ENCODE measurements at places on chromosomes 3 and 15.

DNA sequence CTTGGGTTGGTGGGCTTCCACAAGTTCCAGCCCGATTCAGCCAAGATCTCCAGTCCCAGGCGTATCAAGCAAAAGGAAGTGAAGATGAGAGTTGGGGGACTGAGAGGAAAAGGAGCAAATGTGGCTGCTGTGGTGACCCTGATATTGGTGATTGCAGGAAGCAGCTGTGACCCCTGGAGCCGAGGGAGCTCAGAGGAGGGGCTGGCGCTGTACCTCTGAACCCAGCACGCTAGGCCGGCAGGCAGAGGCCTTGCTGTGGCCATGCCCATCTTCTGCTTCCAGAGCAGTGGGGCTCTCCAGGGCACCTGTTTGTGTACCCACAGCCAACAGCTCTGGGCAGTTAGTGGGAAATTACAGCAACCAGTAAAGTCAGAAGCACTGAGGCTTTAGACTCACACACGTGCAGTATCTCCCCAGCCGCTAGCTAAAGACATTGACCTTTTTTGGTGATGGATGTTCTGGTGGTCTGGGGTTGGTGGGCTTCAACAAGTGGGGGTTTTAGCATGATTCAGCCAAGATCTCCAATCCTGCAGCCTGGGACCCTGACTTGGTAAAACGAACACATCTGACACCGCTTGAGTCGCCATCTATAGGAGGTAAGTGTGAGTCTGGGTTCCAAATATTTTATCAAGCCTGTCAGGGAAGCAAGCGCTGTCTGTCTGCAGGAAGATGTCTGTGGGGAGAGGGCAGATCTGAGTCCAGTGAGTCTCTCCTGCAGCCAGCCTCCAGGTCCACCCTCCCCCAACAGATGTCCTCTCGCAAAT lies 33.1 kb downstream of the TM2D3 start:
- DNase-seq, result no peak

- DNase-seq, result no peak
Observed at GRCh38 chr3:42394579-42395288, 15.7 kb downstream of the LYZL4 start.

GRCh38 chr3:132786890-132787289 lies 64.7 kb upstream of the NPHP3 start:
- DNase-seq, result no peak

DNA sequence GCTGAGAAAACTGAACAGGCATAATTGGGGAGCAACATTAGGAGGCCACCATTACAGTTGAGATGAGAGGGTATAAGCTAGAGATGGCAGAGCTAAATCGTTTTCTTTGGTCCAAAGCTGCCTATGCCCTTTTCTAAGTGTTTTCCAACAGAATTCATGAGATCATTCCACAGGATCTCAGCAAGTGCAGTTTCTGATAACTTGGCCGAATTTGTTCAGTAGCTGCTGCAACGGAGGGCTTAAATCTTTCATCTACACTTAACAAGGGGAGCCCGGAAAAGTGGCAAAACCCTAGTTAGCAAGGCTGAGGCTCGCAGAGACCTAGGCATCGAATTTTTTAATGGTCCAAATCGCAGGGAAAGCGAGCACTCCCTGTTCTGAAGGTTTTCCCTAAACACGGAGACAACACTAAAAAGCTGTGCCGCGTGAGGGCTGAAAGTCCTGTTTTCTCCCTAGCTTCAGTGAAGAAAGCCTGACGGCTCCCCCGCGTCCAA lies 531 bp upstream of the BLOC1S6 start:
- DNase-seq, result no peak

- no peak for DNase-seq
Observed at GRCh38 chr3:135622656-135623055, 342.9 kb upstream of the PPP2R3A start.

DNA sequence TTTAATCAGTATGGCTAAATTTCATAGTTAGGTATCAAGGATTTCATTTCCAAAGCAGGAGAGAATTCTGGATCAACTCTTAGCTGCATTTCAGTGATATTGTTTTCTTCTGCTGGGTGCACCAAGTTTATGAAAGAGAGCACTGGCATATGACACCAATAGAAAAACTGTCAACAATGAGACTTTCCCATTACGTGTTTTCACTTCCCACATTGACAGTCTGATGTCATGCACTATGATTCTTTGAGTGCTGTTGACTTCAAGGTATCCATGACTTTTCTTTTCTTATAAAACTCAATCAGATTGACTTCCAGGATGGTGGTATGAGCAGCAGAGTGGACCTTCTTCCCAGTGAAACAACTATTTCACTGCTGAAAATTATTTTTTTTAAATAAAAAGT lies 476.1 kb downstream of the EDEM1 start:
- DNase-seq, result no peak

- DNase-seq, result no peak
Observed at GRCh38 chr15:74398183-74398582, 30.7 kb upstream of the CYP11A1 start.

DNA sequence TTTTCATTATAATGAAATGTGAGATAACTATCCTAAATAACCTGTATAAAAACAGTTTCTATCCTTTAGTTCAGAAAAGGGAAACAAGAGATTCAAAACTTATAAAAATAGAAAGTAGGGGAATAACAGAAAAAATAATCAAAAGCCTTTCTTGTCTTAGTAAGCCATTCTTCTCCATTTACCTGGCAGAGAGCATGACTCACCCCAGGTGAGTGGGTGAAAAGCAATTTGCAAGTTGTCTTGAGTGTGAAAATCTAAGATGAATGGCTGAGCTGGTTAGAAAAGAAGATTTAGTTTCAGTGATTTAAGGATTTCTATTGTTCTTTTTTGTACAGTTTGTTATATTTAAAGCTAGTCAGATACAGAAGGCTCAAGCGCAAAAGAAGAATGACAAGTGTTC lies 702.0 kb downstream of the GRM7 start:
- no peak for DNase-seq

- no peak for DNase-seq
Observed at GRCh38 chr3:128879991-128880390, 571 bp downstream of the ACAD9 start.

- no peak for DNase-seq
Observed at GRCh38 chr15:25378501-25378901, 60.3 kb downstream of the UBE3A start.

DNA sequence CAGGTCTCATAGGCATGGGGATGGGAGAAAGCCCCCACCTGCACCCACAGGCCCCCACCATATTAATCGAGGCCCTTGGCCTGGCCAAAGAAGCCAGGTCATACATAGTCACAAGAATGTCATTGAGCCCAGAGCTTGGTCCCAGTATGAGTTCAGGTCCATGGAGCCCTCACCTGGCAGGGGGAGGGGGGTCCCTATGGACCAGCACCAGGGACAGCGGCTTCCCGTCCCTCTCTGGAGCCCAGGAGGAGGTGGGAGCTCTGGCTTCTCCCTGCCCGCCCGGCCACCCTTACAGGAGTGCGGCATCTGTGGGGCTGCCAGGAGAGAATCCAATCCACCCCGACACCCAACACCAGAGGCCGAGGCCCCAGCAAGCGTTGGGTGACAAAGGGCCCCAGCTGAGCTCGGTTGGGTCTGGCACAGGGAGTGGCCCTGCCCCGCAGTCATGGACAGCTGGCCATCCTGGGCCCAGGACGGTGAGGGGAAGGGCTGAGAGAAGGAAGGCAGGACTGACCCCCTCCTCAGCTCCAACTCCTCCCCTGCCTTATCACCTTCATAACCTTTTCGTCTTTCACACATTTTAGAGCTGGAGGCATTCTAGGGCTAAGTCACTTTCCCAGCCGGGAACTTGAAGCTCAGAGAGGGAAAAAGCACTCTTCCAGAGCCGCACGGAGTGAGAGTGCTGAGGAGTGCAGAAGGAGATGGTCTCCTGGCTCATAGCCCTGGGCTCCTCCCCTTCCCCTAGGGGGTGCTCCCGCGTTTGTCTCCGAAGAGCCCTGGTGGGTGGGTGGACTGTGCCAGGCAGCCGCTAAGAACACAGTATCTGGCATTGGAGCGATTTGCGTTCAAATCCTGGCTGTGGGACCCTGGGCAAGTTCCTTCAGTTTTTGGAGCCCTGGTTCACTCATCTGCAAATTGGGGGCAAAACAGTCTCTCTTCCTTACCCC lies 54.6 kb downstream of the ATP2B2 start:
- DNase-seq, result no peak

DNA sequence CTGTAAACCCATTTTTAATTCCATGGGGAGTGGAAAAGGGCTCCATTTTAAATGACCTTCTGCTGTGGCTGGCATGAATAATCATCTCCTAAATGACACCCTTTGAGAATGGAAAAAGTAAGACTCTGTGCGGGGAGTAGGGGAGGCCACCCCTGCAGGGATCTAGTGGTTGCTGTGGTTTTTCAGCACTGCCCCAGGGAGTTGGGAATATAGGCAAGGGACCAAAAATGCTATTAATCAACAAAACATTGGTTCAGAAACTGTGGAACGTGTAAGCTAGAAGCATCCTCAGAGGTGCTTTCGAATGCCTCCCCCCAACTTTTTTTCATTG lies 30.1 kb upstream of the ADAMTS7 start:
- no peak for DNase-seq

DNA sequence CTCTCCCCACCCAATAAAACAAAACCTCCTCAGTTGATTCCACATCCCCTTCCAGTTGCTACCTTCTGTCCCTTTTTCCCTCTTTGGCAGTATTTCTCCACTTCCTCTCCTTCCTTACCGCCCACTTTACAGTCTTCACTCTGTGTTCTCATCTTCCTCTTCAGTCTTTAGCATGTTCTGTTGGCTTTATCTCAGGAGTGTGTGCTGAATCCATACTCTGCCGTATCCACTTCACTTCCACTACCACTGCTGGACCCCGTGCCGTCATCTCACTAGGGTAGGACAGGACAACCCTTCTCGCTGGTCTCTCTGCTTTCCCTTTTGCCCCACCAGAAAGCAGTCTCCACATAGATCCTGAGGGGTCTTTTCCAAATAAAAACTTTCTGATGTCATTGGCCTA lies 74.3 kb downstream of the FNDC3B start:
- DNase-seq, result no peak

- no peak for DNase-seq
Observed at GRCh38 chr3:65026151-65026550, 338.4 kb upstream of the ADAMTS9 start.

- no peak for DNase-seq
Observed at GRCh38 chr3:13107661-13108060, 34.4 kb upstream of the IQSEC1 start.
